ENCODE measurements at places on chromosomes 2 and 18. TPM values are rescaled to one million over a fixed set of nuclear protein-coding genes. Genes with fewer than 3 reads are reported as not detected.

DNA sequence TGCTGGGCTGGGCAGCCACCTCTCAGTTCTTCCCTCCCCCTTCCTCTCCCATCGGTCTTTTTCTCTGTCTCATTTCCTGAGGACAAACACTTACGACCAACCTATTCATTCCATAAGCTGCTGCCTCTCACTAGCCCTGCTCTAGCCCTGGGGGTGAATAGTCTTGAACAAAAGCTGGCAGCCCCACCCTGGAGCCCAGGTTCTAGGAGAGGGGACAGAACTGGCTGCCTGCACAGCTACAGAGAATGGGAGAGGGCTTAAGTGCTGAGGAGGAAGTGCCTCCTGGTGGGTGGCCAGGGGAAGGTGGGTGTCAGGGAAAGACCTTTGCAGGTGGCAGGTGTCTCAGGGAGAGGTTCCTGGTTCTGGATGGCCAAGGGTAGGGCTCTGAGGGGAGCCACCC lies 22.8 kb downstream of the ANO7 start:
- H3K36me3 ChIP-seq: no peaks in the 10 kb centered on the region
- H3K27me3 ChIP-seq: no peaks in the 10 kb centered on the region
- H3K4me3 ChIP-seq: no peak overlapping the region
- H3K27ac ChIP-seq: no peak overlapping the region

- H3K4me1 ChIP-seq: no peaks in the 10 kb centered on the region
- H3K36me3 ChIP-seq: no peaks in the 10 kb centered on the region
- no peak overlapping the region for H3K27ac ChIP-seq
Measured at GRCh38 chr2:10765914-10766313, 44.5 kb downstream of the ATP6V1C2 start.

The CCDC93 gene
- total RNA-seq: 16.4 TPM

The SP3 gene
- 72.8 TPM for total RNA-seq

DNA sequence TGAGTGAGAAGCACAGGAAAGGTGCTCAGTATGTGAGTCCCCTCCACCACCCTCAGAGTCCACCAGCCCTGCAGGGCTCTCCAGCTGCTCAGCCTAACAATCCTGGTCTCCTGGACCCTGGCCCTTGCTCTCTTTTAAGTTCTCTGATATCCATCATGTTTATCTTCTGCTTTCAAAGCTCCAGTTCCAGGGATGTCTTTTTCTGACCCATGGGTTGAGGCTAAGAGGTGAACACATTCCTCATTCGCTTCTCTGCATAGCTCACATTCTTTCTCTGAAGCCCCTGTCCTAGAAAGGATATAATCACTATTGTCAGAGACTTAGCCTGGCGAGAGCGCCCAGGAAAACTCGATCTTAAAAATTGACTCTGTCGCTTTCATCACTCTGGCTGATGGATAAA lies 86.4 kb downstream of the ARL4C start:
- no peaks in the 10 kb centered on the region for H3K36me3 ChIP-seq
- no peak overlapping the region for H3K4me3 ChIP-seq
- H3K27ac ChIP-seq: 0 out of 2 replicates have a peak overlapping the region, but pooled peaks have one; percentile 42
- no peak for DNase-seq
- H3K27me3 ChIP-seq: peaks cover 2% of the 10 kb centered on the region
- peaks cover 12% of the 10 kb centered on the region for H3K4me1 ChIP-seq

DNA sequence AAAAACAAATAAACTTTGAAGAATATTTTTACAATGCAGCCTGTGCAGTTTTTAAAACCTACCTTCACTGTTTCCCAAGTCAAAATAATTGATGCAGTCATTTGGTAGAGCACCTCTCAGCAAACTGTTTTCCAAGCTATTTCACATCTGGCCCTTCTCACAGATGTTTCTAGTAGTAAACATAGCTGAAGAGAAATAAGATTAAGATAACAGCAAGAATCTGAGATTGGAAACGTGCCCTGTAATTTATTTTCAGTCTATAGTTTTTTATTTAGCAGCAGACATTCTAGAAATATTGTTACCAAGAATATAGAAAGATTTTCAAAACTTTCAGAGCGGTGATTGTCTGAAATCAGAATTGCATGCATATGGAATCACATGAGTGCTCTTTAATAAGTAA lies 440.2 kb downstream of the TRIB2 start:
- H3K27me3 ChIP-seq: no peaks in the 10 kb centered on the region
- DNase-seq: no peak
- H3K4me3 ChIP-seq: no peak overlapping the region
- H3K36me3 ChIP-seq: no peaks in the 10 kb centered on the region

The CHN1 gene
- 26.1 TPM for total RNA-seq

DNA sequence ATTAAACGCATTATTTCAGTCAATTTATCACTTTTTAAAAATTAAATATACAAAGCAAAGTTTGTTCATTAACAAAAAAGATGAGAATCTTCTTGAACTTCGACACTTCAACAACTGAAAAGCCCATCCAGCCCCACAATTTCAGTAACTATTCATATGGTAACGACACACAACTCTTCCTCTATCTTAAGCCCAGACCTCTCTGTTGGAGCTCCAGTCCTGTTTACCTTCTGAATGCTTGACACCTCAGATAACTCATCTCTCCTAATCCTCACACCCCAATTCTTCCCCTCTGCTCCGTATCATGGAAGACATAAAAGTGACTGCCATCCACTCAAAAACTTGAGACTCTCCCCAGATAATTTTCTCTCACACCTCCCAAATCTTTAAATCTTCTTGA lies 12.6 kb downstream of the USP37 start:
- peaks cover 19% of the 10 kb centered on the region for H3K4me1 ChIP-seq
- DNase-seq: no peak
- peak overlapping the region; percentile 35 for H3K27ac ChIP-seq
- H3K4me3 ChIP-seq: peak overlapping the region; percentile 29
- no peaks in the 10 kb centered on the region for H3K27me3 ChIP-seq
- H3K36me3 ChIP-seq: peaks cover 63% of the 10 kb centered on the region

- no peak overlapping the region for H3K4me3 ChIP-seq
- no peaks in the 10 kb centered on the region for H3K27me3 ChIP-seq
- peaks cover 10% of the 10 kb centered on the region for H3K4me1 ChIP-seq
Measured at GRCh38 chr2:178202927-178203326, 8.6 kb downstream of the OSBPL6 start.

The MEIS1 gene
- total RNA-seq: 0.48 TPM

DNA sequence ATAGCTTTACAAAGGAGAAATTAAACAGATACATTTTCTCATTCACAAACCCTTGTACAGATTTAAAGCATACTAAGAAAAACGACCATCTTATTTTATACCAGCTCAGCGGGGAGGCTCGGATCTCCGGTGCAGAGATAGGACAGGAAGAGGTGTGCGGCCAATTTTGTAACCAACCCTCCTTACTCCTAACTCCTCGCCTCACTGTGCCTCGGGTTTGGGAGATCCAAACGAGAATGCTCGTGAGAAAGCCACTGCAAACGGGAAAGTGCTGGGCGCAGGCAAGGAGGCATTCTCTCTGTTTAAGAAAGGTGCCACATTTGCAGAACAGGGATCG lies 1.2 kb downstream of the KDSR start:
- peak; percentile 10 for DNase-seq
- peak overlapping the region; percentile 93 for H3K4me3 ChIP-seq
- peaks cover 43% of the 10 kb centered on the region for H3K36me3 ChIP-seq
- peaks cover 17% of the 10 kb centered on the region for H3K4me1 ChIP-seq

The SPHKAP gene
- not detected for total RNA-seq

DNA sequence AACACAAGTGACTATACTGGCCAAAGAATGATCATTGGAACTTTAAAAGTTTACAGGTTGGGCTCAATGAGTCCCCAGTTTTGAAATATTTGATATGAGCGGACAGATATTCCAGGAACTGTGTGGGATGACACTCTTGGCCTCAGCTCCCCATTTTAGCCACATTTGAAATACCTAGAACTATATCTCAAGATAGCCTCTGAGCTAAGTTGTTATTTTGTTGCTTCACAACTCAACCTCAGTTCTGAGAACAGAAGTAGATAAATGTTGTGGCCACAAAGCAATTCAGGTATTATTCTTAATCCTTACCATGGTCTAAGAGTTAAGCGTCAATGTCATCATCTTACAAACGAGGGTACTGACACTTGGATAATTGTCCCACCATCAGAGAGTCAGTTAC lies 172.2 kb upstream of the SETBP1 start:
- H3K27me3 ChIP-seq: no peaks in the 10 kb centered on the region
- H3K4me1 ChIP-seq: no peaks in the 10 kb centered on the region
- H3K36me3 ChIP-seq: no peaks in the 10 kb centered on the region

GRCh38 chr2:137813176-137813575 lies 151.1 kb upstream of the HNMT start:
- H3K27me3 ChIP-seq: no peaks in the 10 kb centered on the region
- no peak overlapping the region for H3K4me3 ChIP-seq
- H3K4me1 ChIP-seq: no peaks in the 10 kb centered on the region
- peaks cover 4% of the 10 kb centered on the region for H3K36me3 ChIP-seq

Data from WTC11 (cell line).